ENCODE measurements at places on chromosomes 11 and 22. TPM values are rescaled to one million over a fixed set of nuclear protein-coding genes. Genes with fewer than 3 reads are reported as not detected.

- DNase-seq, result no peak
These were observed 27.2 kb upstream of the MS4A8 start for GRCh38 chr11:60672255-60672654.

GRCh38 chr11:124167826-124168231 is 15.3 kb upstream of the OR10D3 start:
- no peak for DNase-seq

DNA sequence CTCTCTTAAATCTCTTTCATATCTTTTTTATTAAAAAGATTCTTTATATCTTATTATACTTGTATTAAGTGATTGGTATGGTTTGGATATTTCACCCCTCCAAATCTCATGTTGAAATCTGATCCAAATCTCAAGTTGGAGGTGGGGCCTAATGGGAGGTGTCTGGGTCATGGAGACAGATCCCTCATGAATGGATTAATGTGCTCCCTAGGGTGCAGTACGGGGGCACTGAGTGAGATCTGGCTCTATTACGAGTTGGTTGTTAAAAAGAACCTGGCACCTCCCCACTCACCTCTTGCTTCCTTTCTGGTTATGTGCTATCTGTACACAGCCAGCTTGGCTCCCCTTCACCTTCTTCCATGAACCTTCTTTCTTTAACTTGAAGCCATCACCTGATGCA is 149.6 kb downstream of the CWF19L2 start:
- no peak for DNase-seq

- no peak for DNase-seq
These were observed 531 bp downstream of the DAGLA start for GRCh38 chr11:61680622-61681221.

GRCh38 chr11:10505278-10506007 is 35.5 kb downstream of the RNF141 start:
- DNase-seq, result no peak

The PHETA2 gene
- 1.3 TPM for total RNA-seq

The PRR33 gene
- total RNA-seq, result 0.20 TPM

The ELMOD1 gene
- not detected for total RNA-seq

The RHOD gene
- not detected for total RNA-seq

The OR2D2 gene
- not detected for total RNA-seq
